ENCODE measurements at places on chromosomes 3 and 15.
A peak's percentile ranks its signal among the peaks of the same experiment; 100 is the strongest.

GRCh38 chr3:123743121-123743520 lies 141.0 kb downstream of the MYLK start:
- no peak for DNase-seq

DNA sequence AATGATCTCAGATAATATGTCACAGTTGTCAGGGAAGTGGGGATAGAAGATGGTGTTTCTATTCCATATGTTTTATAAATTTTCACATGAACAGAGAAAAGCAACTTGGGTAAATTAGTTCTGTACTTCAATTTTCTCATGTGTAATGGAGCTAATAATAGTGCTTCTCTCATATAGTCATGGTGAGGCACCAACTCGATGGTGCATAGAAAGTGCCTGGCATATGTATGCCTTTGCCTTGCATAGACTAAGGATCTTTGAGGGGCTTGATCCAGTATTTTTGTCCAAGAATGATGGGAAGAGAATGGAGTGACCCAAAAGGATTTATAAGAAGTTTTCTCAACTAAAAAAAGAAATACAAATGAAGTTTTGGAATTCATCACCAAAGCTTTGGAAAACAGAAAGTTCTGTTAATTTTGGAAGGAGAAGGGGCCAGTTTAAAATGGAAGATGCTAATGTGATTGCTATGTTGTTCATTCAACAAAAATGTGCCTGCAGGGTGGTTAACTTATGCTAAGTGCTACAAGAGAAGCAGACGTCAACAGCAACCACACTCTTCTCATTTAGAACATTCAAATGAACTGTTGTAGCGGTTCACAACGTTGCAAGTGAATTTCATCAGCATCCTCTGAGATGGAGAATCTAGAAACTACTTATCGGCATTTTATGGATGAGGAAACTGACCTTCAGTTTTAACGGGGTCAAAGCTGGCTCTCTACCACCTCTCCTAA lies 86.1 kb downstream of the RTP4 start:
- no peak for DNase-seq

DNA sequence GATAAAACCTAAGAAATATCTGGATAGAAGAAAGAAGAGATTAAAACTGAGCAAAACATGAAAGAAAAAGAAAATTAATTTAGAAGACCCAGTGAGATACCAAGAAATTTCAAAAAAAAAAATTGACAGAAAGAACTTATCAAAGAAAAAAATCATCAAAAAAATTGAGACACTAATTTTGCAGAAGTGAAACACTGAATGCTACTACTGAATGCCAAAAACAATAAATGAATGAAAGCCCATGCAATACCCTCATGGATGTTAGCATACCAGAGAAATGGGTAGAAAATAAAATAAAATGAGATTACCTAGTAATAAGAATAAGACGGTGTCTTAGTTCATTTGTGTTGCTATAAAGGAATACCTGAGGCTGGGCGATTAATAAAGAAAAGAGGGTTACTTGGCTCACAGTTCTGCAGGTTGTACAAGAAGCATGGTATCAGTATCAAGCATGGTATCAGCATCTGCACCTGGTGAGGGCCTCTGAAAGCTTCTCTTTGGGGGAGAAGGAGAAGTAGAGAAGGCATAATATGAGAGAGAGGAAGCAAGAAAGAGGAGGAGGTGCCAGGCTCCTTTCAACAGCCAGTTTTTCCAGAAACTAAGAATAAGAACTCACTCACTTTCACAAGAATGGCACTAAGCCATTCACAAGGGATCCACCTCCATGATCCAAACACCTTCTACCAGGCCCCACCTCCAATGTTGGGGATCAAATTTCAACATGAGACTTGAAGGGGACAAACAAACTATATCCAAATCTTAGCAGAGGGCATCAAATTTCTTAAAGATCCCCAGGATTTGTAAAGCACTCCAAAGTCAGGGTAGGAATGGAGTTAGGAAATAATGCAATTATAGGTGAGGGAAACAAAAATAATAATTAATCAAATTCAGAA lies 73.2 kb downstream of the BTLA start:
- no peak for DNase-seq

DNA sequence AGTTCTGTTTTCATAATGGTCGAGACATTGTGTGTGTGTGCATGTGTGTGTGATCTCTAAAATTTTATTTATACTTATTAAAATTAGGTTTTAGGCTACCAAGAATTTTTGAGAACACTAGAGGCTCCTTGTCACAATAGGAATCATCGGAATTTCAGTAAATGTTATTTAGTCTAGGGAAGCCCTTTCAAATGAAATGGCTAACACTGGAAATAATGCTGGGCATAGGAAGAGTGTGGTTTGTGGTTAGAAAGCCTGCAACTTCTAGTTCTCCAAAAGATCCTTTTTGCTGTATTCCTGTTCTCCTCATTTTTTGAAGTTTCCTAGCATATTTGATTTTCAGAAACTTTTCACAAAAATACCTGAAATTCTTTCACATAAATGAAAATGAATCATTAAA lies 92.5 kb upstream of the MBNL1 start:
- no peak for DNase-seq

GRCh38 chr3:13497386-13497785 lies 17.3 kb downstream of the HDAC11 start:
- no peak for DNase-seq

DNA sequence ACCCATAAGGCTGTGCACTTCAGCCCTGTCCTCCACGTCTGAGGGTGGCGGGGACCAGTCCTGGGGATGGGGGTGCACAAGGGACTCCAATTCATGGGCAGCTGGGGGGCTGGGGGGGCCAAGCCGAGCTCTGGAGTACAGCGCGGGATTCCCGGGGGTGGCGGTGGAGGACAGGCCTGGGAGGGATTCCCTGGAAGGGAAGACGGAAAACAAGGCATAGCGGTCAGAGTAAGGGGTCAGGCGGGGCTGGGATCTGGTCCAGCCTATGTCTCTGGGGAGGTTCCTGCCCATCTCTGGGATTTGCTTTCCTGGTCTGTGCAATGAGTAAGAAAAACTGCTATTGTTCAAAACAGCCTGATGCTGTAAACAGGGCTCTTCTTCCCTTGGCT lies 8.1 kb upstream of the IGDCC3 start:
- DNase-seq, result no peak

DNA sequence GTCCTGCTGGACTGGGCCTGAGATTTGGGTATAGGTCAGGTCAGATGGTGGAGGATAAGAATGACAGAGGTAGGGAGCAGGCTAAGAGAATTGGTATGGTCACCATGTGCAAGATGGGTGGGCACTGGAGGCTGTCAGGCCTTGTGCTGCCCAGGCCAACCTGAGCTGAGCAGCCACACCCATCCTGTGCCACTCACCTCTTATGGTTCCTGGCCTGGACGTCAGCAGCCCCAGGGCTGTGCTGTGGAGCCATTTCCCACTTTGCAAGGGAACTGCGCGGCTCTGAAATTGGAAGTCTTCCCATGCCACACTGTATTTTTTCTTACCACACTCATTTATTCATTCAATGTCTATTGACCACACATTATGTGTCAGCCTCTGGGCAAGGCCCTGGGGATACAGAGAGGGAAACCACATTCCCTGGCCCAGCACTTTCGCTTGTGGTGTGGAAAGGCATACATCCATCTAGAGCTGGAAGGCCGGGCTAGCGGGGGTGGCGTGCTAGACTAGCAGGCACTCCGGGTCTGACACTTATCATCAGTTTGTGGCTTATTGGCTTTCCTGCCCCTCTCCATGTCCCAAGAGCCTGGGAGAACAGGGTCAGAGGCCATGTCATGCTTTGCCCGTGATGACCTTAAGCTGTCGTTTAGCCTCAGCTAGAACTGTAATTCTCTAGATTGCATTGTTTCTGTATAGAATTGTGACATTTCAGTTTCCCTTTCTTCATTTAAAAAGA lies 51.1 kb upstream of the POLG start:
- no peak for DNase-seq

DNA sequence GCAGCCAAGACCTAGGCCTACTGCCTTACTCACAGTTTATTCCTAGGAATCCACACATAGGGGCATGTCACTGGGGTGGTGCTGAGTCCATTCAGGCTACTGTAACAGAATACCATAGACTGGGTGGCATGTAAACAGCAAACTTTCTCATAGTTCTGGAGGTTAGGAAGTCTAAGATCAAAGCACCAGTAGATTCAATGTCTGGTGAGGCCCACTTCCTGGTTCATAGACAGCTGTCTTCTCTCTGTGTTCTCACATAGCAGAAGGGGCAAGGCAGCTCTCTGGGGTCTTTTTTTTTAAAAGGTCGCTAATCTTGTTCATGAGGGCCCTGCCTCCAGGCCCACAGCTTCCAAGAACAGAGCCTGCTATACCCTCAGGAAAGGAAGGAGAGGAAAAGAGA lies 113.9 kb upstream of the MANF start:
- no peak for DNase-seq

- no peak for DNase-seq
Observed at GRCh38 chr3:165640970-165641369, 196.3 kb downstream of the BCHE start.

DNA sequence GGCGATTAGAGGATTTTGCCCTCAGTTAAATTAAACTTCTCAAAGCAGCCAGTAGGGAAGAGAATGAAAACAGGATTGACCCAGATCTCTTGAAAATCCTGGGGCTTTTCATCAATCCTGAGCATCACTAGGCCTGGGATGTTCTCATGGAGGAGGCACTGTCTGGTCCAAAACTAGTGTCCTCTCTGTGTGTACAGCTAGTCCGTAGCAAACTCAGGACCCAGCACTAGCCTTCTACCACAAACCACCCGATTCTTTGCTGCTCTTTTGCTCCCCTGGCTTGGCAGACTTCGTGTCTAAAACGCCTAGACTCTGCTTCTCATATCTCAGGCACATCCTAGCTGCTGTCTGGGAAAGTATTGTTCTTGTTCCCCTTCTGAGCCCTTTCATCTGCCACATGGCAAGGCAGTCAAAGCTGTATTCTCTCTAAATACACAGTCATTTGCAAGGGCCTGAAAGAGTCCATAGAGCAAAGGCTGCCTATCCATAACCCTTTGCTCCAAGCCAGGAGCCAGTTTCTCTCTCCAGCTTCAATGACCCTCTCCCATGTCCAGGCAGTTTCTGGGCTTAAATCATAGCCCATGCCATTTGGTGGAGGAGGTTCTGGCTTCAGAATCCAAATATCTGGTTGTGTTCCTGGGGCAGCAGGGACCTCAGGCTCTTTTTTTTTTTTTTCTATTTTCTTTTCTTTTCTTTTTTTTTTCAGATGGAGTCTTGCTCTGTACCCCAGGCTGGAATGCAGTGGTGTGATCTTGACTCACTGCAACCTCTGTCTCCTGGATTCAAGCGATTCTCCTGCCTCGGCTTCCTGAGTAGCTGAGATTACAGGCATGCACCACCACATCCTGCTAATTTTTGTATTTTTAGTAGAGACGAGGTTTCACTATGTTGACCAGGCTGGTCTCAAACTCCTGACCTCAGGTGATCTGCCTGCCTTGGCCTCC lies 52.4 kb downstream of the CDC25A start:
- no peak for DNase-seq

GRCh38 chr3:134353831-134354611 lies 20.2 kb downstream of the AMOTL2 start:
- no peak for DNase-seq

- no peak for DNase-seq
Observed at GRCh38 chr3:172669021-172669420, 41.8 kb downstream of the NCEH1 start.

- no peak for DNase-seq
Observed at GRCh38 chr3:194458131-194458530, 28.7 kb downstream of the ATP13A3 start.

GRCh38 chr15:71391421-71392088 lies 276.3 kb downstream of the THSD4 start:
- DNase-seq, result no peak

- DNase-seq, result no peak
Observed at GRCh38 chr3:13161021-13161759, 88.0 kb upstream of the IQSEC1 start.

DNA sequence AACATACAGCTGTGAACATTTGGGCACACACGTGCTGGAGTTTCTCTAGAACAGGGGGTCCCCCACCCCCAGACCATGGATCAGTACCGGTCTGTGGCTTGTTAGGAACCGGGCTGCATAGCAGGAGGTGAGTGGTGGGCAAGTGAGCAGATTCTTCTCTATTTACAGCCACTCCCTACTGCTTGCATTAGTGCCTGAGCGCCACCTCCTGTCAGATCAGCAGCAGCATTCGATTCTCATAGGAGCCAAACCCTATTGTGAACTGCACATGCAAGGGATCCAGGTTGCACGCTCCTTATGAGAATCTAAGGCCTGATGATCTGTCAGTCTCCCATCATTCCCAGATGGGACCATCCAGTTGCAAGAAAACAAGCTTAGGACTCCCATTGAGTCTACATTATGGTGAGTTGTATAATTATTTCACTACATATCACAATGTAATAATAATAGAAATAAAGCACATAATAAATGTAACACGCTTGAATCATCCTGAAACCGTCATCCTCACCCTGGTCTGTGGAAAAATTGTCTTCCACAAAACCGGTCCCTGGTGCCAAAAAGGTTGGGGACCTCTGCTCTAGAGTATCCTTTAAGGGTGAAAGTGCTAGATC lies 25.8 kb downstream of the CHRM5 start:
- DNase-seq, result peak; percentile 38

- no peak for DNase-seq
Observed at GRCh38 chr3:55060896-55061719, 133.2 kb upstream of the LRTM1 start.

GRCh38 chr15:80706161-80706560 lies 11.1 kb downstream of the ABHD17C start:
- no peak for DNase-seq

DNA sequence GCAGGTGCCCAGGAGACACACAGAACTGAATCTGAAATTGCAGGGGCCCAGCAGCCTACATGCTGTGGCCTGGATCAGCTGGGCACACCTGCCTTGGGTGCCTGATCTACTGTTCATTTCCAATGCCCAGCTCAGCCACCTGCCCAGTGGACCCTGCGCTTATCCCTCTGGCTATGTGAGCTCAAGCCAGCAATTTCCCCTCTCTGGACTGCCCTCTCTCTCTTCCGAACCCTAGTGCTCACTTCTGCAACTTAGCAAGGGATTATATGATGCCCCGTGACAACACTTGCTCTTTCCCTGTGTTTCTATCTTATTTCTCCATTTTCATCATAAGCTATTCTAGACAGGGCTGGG lies 276.0 kb downstream of the UACA start:
- no peak for DNase-seq

DNA sequence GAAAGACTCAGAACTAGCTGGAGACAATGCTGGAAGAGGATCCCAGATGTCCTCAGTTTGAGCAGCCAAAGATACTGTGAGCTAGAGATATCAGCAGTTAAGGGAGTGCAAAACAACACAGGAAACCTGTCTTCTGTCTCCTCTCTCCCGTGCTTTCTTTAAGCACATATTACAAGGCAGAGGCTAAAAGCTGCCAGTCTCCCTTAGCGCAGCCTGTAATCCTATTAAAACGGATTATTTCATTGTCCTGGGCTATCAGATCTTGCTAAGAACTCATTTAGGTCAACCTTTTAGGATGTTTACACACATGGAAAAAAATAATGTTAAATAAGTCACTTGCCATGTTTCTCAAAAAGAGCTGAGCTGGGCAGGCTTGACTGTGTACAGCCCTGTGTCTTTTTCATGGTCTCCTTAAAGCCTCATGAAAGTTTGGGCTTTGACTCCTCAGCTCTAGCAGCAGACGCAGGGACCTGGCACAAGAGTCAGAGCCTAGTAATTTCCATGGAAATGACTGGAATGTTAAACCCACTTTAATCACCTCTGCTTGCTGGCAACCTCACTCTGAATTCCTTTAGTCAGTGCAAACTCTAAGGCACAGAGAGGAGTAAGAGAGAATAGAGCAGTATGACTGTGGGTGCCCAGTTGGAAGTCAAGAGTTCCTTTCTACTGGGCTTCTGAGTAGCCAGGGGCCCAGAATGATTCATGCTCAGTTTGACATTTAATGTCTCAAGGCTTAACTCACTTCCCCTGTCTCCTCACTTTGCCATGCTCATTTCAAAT lies 491.9 kb downstream of the NTRK3 start:
- DNase-seq, result no peak
